ENCODE measurements at places on chromosomes 12 and 14. TPM values are rescaled to one million over a fixed set of nuclear protein-coding genes. Genes with fewer than 3 reads are reported as not detected.

GRCh38 chr12:130126023-130126432 lies 36.2 kb upstream of the FZD10 start:
- DNase-seq = no peak

Gene TBX3
- total RNA-seq = 9.8 TPM

Gene HCAR3
- not detected for total RNA-seq

DNA sequence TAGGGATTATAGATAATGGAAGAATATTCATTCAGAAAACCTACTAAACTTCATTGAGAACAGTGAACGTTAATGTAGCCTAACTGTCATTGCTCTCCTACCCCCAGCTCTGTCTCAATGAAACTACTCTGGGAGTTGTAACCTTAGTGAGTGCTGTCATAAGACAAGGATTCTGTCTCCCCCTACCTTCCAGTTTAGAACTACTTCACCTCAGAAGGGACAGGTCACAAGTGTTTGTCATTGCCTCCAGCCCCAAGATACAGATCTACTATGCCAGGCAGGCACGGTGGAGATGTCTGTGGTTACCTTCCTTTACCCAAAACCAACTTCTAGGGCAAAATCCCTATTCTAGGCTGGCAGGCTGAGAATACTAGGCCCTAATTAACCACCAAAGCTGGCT lies 833.1 kb upstream of the SEL1L start:
- no peak for DNase-seq

Gene DHRS2
- not detected for total RNA-seq

Gene TMEM179
- 4.2 TPM for total RNA-seq

GRCh38 chr14:71371711-71372396 lies 464.6 kb downstream of the PCNX1 start:
- DNase-seq = no peak

GRCh38 chr12:118325081-118325480 lies 47.6 kb downstream of the TAOK3 start:
- no peak for DNase-seq

- DNase-seq = no peak
These were observed 16.0 kb downstream of the FOXN4 start for GRCh38 chr12:109293106-109293505.

Gene FAM90A1
- total RNA-seq = not detected

Gene SLC5A8
- total RNA-seq = not detected

DNA sequence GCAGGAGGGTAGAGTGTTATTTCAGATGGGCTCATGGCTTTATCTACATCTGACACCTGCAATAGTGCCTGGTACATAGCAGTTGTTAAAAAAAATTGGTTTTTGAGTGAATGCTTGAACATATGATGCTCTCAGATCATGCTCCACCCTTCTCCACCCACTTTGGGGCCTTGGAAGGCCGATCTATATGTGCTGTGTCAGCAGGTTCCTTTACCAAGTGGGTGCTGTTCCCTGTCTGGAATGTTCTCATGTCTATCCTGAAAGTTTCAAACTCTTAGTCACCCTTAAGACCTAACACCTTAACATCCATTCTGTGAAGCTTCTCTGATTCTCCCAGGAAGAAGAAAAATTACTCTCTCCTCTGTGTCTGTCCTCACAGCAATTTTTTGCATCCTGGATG lies 556.3 kb upstream of the TBX3 start:
- no peak for DNase-seq

Gene GRIP1
- 12.5 TPM for total RNA-seq

- DNase-seq = no peak
These were observed 364.1 kb downstream of the PCNX1 start for GRCh38 chr14:71271166-71271945.

DNA sequence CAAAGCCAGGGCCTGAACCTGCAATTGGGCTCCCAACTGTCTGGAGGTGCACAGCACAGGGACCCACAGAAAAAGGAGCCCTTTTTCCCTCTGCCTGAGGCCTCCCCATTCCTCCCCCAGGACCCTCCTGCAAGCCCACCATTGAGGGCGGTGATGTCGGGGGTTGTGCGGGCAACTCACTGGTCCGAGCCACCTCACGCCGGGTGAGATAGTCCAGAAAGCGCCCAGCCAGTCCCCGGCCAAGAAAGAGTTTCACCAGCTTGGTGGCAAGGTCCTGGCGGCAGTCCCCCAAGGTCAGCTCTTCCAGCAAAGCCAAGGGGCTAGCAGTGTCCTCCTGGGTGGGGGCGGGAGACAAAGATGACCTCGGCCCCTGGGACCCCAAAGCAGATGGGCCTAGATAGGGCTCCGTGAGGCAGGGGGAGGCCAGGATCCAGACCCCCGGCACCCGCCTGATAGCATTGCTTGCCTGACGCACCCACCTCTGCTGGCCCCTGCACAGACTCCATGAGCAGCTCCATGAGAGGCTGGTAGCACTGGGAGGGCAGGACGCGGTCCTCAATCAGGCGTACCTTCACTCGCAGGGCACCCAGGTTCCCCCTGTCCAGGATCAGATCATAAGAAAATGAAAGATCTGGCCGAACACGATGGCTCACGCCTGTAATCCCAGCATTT lies 20.0 kb downstream of the RASAL1 start:
- no peak for DNase-seq

DNA sequence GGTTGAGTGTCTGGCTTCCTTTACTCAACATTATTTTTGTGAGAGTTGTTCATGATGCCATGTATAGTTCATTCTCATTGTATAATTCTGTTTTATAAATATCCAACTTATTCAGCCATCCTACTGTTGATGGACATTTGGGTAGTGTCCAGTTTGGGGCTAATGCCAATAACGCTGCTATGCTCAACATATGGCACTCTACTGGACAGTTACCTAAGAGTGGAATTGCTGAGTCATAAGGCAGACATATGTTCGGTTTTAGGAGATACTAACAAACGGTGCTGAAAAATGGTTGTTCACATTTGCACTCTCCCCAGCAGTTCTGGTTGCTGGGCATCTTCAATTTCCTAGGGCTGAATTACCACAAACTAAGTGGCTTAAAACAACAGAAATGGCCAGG lies 28.7 kb upstream of the P2RX4 start:
- no peak for DNase-seq

- DNase-seq = no peak
These were observed 49.8 kb downstream of the RIN3 start for GRCh38 chr14:92563359-92563758.

DNA sequence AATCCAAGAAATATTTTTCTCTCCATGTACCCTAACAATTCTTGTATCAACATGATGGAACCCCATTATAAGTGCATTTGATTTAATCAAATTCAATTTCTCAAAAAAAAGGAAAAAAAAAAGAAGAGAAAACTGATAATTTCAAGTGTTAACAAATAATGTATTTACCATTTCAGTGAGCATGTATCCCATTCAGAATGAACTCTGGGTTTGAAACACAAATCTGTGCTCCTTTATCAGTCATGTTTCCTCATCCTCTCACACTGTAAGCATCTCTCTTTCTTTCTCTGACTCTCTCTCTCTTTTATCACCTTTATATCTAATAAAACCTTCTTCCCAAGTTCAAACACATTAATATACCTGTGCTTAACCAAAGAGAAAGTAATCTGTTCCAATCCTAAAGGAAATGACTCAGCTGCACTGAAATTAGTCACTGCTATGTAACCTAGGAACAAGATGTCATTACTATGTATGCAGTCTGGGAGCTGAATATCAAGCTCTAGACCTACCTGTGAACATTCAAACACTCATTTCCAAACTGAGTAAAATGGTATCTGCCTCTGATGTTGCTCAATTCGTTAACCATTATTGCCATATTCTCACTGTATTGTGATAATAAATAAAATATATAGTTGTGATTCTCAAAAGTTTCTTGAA lies 135.0 kb upstream of the LRIG3 start:
- DNase-seq = no peak

Gene TGM1
- total RNA-seq = 3.3 TPM

- DNase-seq = no peak
These were observed 45.0 kb downstream of the RAB35 start for GRCh38 chr12:120071493-120072020.

DNA sequence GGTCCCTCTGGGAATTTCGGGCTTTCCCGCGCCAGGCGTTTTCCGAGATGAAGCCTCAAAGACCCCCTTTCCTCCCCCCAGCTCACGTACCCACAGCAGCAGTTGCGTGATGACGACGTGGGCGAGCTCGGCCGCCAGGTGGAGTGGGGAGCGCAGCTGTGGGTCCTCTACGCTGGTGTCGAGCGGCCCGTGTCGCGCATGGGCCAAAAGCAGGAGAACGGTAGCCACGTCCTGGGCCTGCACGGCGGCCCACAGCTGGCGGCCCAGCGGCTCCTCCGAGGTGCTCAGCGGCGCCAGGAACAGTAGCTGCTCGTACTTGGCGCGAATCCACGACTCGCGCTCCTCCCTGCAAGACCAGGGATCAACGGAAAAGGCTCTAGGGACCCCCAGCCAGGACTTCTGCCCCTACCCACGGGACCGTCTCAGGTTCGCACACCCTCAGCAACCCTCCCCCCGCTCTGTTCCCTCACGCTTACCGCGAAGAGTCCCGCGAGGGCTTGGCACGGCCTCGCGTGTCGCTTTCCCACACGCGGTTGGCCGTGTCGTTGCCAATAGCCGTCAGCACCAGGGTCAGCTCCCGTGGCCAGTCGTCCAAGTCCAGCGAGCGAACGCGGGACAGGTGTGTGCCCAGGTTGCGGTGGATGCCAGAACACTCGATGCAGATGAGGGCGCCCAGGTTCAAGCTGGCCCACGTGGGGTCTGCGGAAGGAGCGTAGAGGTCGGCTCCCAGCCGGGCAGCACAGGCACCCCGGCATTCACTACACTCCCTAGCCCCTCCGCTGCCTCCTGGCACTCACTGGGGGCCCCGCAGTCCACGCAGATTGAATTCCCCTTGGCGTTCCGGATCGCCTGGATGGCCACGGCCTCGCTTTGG lies 11.4 kb downstream of the AGAP2 start:
- DNase-seq = no peak

DNA sequence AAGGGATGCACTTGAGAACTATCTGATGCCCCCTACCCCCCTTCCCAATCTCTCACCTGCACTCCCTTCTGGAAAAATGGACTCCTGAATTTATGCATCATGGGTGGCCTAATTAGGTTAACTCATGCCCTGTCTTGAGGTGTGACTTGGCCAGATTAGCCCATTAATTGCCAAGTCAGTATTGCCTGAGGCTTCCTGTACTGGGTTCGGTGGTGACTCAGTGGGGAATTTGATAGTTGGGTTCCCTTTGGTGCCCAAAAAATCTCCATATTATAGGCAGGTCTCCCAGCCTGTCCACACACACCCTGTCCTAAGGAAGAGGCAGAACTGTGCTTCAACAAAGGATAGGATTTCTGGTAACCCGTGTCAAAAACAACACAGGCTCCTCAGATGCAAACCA lies 146.1 kb downstream of the CHST11 start:
- no peak for DNase-seq

Gene TPH2
- total RNA-seq = 0.13 TPM

DNA sequence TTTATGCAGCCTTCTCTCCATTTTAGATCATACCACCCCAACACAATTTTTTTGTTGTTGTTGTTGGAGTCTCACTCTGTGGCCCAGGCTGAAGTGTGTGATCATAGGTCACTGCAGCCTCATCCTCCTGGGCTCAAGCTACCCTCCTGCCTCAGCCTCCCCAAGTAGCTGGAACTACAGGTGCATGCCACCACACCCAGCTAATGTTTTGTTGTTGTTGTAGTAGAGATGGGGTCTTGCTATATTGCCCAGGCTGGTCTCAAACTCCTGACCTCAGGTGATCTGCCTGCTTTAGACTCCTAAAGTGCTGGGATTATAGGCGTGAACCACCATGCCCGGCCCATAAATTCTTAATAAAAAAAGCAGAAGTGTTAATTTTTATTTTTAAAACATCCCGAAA lies 111.6 kb downstream of the PLXNC1 start:
- no peak for DNase-seq
